ENCODE measurements at places on chromosomes 4 and X.

- no peak for DNase-seq
These were observed 26.1 kb downstream of the PDGFC start for GRCh38 chr4:156945532-156945931.

DNA sequence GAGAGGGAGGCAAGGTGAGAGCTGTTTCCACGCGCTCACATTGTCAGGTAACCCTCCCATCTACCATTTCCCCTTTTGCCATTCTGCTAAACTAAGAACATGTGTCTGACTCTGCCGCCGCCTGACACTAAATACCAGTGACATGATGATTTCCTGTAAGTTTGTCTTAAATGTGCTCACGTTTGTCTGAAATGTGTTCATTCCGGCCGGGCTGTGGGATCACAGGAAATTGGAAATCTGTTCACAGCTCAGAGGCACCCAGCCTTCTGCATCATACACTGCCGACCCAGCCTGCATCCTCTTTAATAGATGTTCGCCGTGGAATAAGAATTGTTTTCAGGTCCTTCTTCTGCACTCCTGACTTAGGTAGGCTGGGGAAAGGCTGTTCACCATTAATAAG, 336.2 kb upstream of the PPARGC1A start:
- DNase-seq: no peak

- no peak for DNase-seq
These were observed 30.7 kb downstream of the SEPTIN11 start for GRCh38 chr4:76980261-76980660.

- no peak for DNase-seq
These were observed 118.5 kb downstream of the GLUD2 start for GRCh38 chrX:121165930-121166359.

GRCh38 chr4:130689181-130689580, 1593.2 kb downstream of the C4orf33 start:
- no peak for DNase-seq

- DNase-seq: no peak
These were observed 109.0 kb downstream of the ZC4H2 start for GRCh38 chrX:64867217-64867616.

DNA sequence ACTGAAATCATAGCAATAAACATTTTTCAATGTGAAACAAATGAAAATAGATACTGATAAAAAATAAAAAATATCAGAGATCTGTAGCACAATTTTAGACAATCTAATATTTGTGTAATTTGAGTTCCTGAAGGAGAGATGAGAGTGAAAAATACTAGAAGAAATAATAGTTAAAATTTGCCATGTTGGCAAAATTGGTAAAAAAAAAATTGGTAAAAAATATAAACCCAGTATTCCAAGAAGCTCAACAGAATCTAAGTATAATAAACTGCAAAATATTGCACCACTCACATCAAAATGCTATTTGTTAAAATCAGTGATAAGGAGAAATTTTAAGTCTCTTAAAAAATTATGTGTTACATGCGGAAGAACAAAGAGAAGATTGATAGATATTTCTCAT, 1680.7 kb downstream of the PCDH7 start:
- DNase-seq: no peak

GRCh38 chrX:72105436-72105835, 26.3 kb downstream of the RTL5 start:
- no peak for DNase-seq

GRCh38 chr4:101850698-101851097, 60.2 kb downstream of the BANK1 start:
- DNase-seq: no peak

- DNase-seq: no peak
These were observed 396.6 kb downstream of the ADGRL3 start for GRCh38 chr4:61596606-61597340.

DNA sequence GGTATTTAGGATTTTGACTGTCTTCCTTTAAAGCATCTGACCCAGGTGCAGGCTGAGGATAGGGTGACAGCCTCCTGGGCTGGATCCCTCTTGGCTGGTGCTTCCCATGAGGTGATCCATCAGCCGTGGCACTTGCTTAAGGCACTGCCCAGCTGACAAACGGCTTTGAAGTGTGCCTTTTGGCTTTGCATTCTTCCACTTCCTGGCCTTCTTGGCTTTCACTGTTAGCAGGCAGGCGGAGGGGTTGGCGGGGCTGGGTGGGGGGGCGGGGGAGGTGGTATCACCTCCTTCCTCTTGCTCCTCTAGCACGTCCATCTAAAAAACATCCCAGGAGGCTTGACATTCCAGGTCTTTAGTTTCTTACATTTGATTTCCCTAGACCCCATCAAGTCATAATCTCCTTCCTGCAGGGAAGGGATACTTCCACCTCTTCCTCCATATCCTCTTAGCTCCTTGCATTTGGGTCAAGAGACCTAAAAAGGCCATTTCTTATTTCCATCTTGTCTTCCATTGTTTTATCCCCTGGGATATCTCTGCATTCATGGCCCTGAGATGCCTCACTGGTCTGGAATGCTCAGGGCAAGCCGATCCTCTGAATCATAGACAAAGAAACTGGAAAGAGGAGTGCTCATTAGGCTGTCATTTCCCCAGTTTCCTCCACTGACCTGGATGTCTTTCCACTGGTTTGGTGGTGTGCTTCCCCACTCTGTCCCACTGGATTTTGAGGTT, 11.3 kb upstream of the APLN start:
- no peak for DNase-seq

GRCh38 chr4:41177016-41177415, 37.3 kb downstream of the APBB2 start:
- no peak for DNase-seq

GRCh38 chr4:102437111-102437510, 64.0 kb upstream of the NFKB1 start:
- DNase-seq: no peak

Measured in right kidney (tissue), 9 donors.